ENCODE measurements at places on chromosomes 1 and 21.

DNA sequence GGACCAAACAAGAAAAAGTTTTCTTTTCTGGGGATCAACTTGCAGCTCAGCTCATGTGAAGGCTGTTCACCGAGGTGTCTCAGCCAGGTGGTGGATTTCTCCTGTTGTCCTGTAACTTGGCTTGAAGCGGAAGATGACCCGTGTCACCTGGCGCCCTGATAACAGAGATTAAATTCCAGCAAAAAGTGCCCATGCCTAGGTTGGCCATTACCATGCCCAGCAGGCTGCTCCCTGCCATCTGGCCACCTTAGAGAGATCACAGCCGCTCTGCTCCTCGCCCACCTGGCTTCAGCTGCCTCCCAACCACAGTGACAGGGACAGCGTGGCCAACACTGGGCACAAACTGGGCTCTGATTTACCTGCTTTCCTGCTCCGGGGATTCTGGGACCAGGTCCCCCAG lies 149.5 kb downstream of the ZBTB18 start:
- DNase-seq = no peak

GRCh38 chr1:37926038-37926924 lies 20.6 kb downstream of the INPP5B start:
- DNase-seq = no peak

- no peak for DNase-seq
These were observed 95.6 kb downstream of the ZNF281 start for GRCh38 chr1:200314085-200314750.

- DNase-seq = no peak
These were observed 4.6 kb downstream of the KCNC4 start for GRCh38 chr1:110214454-110215404.

- no peak for DNase-seq
These were observed 5.1 kb upstream of the CTSK start for GRCh38 chr1:150813028-150813707.

- no peak for DNase-seq
These were observed 127.9 kb downstream of the PLPP3 start for GRCh38 chr1:56451491-56451890.

- peak; percentile 47 for DNase-seq
These were observed 2.6 kb downstream of the PRDM2 start for GRCh38 chr1:13702425-13703127.

GRCh38 chr1:56377431-56377830 lies 201.9 kb downstream of the PLPP3 start:
- no peak for DNase-seq

GRCh38 chr1:210252621-210253051 lies 20.0 kb downstream of the SERTAD4 start:
- DNase-seq = no peak

GRCh38 chr1:158644449-158644848 lies 39.4 kb downstream of the OR10Z1 start:
- DNase-seq = no peak

GRCh38 chr1:26744075-26744959 lies 43.4 kb upstream of the PIGV start:
- peak; percentile 60 for DNase-seq

GRCh38 chr1:12294076-12294475 lies 64.2 kb downstream of the VPS13D start:
- no peak for DNase-seq

GRCh38 chr1:97200595-97200994 lies 479.0 kb downstream of the PTBP2 start:
- no peak for DNase-seq

- DNase-seq = no peak
These were observed 49.8 kb upstream of the ADORA3 start for GRCh38 chr1:111553196-111553595.

GRCh38 chr21:33801424-33802405 lies 113.9 kb downstream of the ATP5PO start:
- no peak for DNase-seq

DNA sequence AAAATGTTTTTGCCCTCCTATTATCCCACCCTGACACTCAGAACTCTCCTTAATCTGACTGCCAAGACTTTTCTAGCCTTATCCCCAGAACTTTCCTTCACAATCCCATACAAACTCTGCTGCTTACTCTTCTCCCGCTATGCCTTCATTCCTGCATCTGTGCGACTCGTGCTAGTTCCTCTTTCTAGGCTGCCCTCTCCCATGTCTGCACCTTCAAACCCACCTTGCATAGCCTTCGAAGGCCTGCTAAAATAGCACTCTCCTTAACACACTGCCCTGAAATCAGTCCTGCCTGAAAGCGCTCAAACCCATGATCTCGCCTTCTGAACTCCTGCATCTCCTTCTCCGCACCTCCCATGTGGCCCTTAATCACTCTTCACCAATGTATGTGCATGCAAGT lies 2.5 kb upstream of the NCF2 start:
- no peak for DNase-seq

DNA sequence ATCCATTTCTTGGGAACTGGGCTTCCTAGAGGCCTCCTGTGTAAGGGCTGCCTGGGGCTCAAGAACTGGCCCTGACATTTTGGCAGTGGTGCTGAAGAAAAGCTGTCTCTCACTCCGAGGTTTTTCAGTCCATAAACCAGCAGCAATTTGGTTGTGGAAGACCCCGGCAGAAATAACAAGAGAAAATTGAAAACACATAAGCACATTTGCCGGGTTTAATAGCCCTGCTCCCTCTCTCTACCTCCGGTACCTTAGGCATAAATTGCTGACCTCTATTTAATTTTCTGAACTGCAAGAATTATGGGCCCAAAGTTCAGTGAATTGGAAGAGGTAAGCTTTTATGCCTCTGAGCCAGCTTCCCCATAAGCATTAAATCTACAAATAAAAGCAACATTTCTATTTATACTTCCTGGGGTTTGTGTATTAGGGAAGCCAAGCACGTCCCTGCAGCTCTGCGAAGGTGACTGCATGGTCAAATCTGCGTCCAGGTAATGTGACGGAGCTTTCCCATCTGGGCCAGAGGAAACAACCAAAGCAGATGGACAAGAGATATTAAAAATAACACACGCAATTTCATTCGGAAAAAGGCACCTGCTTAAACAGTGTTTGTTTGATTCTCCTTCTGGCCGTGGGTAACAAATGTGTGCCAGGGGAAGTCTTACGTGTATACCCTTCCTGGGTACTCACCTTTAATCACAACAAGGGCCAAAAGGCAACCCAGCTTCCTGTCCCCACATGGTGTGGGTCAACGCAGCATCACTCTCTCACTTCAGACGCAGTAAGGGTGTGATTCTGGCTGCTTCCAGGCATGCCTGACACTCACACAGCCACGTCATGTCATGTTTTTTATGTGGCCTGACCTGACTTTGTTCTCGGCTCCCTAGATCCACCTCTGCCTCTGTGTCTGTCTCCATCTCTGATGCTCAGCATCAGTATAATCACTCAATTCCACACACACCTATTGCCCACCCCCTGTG lies 69.2 kb downstream of the PAPPA2 start:
- DNase-seq = no peak

DNA sequence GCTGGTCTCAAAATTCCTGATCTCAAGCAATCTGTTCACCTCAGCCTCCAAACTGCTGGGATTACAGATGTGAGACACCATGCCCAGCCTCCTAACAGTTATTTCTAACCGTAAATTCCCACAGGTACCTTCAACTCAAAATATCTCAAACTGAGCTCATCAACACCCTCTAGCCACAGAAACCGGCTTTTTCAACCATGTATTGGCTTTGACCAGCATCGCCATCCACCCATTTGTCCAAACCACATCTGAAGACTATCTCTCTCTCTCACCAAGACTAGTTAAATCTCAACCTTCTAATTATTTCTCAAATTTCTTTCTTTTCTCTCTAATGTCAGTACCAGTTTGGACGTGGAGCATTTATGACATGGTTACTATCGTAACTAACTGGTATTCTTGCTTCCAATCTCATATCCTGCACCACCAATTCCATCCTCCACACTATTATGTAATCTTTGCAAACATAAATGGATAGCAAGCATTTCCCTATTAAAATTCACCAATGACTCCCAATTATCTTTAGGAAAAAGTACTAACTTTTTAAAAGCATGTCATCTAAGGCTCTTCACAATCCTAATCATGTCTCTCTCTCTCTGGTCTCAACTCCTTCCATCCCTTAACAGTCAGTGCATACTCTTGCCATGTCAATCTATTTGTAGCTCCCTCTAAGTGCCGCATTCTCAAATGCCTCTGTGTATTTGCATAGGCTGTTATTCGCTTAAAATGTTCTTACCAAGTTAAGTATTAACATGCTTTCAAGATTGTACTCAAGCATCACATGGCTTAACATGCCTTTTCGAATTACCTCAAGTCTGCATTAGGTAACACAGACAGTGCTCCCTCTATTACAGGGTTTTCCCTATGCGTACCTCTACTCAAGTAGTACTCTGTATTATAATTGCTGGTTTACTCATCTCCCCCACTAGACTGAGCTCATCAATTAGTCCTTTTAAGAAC lies 18.1 kb downstream of the RSBN1 start:
- no peak for DNase-seq

- DNase-seq = no peak
These were observed 8.0 kb downstream of the STX6 start for GRCh38 chr1:181014477-181015250.

GRCh38 chr1:3463013-3463385 lies 8.5 kb downstream of the ARHGEF16 start:
- no peak for DNase-seq

- DNase-seq = no peak
These were observed 33.9 kb downstream of the TMEM63A start for GRCh38 chr1:225848030-225848955.

DNA sequence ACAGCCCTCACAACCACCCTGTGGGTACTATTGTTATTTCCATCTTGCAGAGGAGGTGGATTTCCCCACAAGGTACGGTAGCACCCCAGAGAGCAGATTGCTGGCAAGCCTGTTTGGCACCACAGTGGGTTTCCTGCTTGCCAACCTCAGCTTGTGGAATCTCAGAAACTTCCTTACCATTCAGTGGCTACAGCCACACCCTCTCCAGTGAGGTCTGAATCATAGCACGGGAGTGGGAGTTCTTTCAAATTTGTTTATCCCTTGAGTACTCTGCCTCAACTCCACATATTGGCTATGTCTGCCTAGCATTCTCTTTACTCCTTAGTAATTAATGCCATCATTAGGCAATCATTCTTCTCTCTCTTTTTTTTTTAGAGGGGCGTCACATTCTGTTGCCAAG lies 162.1 kb downstream of the PTPRU start:
- DNase-seq = no peak

GRCh38 chr1:175145899-175146528 lies 46.6 kb downstream of the KIAA0040 start:
- DNase-seq = no peak

DNA sequence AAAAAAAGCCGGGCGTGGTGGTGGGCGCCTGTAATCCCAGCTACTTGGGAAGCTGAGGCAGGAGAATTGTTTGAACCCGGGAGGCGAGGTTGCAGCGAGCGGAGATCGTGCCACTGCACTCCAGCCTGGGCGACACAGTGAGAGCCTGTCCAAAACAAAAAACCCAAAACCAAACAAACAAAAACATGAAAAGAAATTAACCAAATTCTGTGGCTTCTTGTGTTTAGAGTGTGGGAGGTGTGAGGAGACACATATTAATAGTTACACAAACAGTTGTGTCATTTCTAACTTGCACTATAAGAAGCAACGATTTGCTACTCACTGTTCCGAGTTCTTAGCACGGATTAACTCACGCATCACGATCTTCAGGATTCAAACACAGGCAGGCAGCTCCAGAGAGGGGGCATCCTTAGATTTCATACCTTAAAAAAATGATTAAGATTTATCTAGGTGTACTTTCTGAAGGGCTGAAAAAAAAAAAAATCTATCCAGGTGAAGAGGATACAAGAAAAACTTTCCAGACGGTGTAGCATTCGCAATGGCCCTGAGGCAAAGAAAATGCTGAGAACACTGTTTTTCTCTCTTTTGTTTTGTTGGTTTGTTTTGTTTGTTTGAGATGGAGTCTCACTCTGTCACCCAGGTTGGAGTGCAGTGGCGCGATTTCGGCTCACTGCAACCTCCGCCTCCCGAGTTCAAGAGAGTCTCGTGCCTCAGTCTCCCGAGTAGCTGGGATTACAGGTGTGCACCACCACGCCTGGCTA lies 713 bp upstream of the HMGCL start:
- no peak for DNase-seq

DNA sequence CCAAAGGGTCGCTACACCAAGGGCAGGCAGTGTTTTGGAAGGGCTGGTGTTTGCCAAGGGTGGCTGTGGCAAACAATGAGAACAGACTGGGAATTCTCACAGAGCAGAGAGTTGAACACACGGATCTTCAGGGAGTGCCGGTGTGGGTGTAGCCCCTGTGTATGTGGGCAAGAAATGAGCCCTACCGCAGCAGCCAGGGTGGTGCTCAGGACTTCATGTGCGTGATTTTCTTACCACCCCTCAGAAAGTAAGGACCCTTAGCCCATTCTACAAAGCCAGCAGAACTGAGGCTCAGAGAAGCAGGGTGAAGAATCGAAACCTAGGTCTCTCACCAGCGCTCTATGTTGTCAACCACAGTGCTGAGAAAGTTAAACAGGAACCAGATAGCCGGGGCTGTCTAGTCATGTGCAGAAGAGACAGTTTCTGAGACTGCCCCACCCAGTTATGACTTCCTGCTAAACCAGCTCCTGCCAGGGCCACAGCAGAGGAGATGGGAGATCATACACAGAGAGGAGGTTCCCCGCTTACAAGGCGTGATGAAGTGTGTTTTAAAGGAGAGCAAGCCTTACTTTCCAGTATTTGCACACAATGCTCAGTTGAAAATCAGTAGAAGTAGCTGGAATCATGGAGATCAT lies 21.9 kb upstream of the MORC3 start:
- DNase-seq = peak; percentile 37

- no peak for DNase-seq
These were observed 16.9 kb upstream of the COL18A1 start for GRCh38 chr21:45388011-45388521.

- no peak for DNase-seq
These were observed 2.1 kb downstream of the GSTM4 start for GRCh38 chr1:109657970-109658369.

- DNase-seq = no peak
These were observed 76.0 kb downstream of the MAN1C1 start for GRCh38 chr1:25692560-25692959.

DNA sequence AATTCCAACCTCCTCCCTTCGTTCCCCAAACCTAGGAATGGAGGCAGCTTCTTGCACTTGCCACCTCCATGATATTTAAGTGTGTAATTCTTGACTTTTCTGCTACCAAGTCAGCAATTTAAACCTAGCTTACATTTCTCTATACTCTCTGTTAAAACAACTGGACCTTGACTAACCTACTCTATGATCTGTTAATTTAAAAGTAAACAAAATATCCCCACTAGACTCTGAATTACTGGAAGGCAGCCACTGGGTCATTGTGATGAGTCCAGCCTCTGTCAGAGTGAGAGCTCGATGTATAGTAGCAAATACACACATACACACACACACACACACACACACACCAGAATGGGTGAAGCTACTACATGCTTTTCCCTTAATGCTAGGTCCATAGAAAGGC lies 40.0 kb upstream of the DHCR24 start:
- DNase-seq = no peak

GRCh38 chr1:88341447-88341846 lies 342.6 kb upstream of the PKN2 start:
- DNase-seq = no peak

DNA sequence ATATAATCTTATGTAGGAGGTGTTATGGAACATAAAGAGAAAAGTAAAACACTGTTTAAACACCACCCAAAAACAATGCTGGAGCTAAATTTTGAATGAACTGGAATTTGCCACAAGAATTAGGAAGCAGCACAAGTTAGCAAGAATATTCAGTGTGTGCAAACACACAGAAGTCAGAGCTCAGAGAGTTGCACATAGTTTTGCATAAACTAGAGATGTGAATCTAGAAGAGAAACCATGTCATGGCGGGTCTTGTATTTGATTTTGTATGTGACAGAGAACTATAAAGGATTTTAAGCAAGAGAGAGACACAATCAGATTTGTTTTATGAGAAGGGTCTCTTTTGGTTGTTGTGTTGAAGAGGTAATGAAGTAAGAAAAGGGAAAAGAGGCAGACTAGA lies 38.2 kb downstream of the SELENOF start:
- no peak for DNase-seq

Data from activated T-helper 9 cell treated with anti-CD3 and anti-CD28 coated beads, Interleukin-2, amount 50 U/mL, for 16 hours (primary cell).